HEK293T (cell line): ENCODE measurements at places on chromosomes 12 and 14.

- DNase-seq, result no peak
Measured at GRCh38 chr14:104895786-104896661, 28.7 kb upstream of the PLD4 start.

DNA sequence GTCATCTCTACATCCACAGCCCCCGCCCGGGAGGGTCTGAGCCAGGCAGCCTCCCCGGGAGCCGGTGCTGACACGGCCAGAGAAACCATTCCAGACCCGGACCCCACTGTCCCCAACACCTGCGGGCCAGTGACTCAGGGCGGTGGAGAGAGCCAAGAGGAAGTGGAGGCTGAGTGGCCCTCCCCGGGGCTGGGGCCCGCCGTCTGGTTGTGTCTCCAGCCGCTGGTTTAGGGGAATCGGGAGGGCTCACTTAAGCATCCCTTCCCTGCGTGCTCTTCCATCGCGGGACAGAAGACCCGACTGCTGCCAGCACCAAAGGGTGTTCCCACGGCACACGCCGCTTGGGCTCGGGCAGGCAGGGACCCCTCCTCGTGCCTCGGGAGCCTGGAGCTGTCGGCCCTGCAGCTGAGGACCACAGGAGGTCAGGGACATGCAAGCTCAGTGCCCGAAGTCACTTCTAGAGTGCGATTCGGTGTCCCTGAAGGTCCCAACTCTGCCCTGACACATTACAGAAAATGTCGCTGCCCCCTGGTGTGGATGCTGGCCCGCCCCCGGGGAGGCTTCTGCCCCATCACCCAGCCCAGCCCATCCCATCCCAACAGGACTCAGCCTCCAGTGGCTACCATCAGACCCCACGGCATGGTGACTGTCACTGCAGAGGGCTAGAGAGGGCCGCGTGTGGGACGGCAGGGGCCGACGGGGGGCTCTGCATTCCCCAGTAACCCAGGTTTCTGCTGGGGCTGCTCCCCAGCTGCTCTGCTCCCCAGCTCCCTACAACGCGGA lies 50.8 kb downstream of the GALNT9 start:
- DNase-seq, result no peak

- no peak for DNase-seq
Measured at GRCh38 chr12:98465950-98466602, 49.3 kb upstream of the TMPO start.

DNA sequence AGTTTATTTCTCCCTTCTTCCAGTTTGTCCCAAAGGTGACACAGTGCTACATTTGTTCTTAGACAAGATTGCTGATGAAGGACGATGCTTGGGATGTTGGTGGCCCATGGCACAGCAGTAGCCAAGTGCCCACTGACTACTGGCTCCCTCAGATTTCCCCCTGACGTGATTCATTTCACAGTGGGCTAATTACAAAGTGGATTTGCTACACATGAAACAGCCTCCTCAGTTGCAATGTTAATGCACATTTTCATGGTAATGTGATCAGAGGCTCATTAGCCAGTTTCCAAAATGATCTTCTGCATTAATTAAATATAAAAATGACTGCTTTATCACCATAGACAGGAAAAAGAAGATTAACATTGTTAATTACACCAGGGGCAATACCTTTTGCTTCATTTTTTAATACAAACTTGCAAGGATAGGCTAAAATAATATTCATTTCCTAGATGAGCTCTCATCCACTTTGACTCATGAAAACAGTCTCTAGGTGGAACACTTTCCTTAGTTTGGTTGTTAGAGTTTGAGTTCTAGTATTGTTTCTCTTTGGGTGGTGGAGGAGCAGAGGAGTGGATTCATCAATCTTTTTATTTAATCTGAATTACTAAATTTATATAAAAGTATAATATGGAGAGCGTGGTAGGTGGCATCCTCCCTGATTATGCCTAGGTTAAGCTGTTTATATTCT lies 250.9 kb downstream of the PDZRN4 start:
- no peak for DNase-seq

DNA sequence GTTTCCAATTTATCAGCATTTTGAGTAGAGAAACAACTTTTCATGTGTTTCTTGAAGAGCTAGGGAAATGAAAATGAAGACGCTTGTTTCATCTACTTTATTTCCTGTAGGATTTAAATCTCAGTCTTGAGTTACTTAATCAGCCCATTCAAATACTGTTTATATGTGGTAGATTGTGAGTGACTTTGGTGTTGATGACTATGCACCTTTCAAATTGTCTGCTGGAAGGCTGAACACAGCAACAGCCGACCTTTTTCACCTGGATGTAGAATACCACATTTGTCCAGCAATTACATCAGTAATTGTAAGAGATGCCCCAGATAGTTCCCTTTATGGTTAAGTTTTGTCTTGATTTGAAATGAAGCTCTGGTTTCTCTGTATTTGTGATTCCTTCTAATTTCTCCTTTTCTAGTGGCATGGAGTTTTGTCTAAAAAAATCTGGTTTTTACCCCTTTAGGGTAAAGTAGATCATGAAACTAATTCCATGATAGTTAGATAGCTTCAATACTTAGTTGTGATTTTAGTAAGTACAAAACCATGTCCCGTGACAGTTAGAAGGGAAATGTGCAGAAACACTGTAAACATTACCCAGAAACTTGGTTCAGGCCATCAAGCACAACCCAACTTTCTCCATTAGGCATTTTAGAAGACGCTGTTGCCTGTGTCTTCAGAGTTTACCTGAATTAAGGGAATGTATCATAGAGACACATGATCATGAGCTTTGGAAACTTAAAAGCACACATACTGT lies 165.0 kb downstream of the SRGAP1 start:
- no peak for DNase-seq

DNA sequence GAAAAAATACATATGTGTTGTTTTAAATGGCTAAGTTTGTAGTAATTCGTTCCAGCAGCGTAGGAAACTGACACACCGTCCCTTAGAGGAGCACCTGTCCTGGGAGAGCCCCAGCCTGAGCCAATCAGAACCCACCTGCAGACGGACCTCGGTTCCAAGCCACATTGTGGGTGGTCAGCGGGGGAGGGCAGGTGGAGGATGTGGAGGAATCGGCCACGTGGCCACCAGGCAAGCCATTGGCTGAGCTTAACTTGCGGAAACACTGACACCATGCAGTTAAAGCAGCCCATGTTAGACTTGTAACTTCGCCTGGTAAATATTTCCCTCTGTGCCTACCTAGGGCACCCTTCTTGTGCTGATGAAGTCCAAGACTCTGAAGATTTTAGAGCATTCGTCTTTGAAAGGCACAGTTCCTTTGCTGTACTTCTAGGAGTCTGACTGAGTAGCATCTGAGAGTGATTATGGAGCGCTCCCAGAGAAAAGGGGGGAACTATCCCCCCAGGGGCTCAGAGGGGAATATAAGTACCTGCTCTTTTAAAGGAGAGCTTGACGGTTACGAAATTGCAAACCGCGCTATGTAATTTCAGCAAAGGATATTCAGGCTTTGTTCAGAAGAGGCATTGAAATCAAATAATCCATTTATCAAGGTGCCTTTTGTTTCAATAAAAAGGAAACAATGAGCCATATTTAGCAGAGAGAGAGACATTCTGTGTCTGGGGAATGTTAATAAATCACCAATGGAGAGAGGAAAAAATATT lies 135.7 kb downstream of the TMEM132C start:
- no peak for DNase-seq

GRCh38 chr14:78363008-78363407 lies 192.8 kb downstream of the NRXN3 start:
- no peak for DNase-seq

DNA sequence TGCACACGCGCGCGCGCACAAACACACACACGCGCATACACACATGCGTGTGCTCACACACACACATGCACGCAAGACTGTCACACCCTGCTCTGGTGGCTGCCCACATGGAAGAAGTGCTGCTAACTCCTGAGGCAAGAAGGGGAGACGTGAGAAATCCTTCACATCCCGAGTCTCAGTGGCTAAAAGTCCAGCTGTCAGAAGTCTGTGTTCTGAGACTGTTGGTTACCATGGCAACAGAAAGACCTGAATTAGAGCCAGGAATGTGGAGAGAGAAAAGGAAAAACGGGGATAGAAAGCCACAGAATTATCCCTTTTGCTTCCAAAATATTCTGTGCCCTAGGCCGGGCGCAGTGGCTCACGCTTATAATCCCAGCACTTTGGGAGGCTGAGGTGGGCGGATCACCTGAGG lies 71.2 kb downstream of the PPFIBP1 start:
- DNase-seq, result no peak

DNA sequence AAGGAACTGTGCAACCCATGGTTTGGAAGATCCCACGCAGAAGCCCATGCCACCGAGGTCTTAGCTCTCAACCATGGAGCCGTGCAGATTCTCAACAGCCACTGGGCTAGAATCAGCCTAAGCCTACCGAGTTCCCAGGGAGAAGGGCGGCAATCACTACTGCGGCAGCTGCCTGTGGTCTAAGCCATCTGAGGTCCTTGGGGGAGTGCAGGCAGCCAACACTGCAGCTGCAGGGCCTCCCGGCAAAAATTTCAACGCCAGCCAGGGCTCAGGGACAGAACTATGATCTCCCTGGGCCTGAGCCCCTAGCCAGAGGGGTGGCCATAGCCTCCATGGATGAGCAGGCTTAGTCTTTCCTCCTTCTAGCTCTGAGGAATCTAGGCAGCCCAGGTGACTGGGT lies 156.8 kb upstream of the CLEC14A start:
- DNase-seq, result no peak

DNA sequence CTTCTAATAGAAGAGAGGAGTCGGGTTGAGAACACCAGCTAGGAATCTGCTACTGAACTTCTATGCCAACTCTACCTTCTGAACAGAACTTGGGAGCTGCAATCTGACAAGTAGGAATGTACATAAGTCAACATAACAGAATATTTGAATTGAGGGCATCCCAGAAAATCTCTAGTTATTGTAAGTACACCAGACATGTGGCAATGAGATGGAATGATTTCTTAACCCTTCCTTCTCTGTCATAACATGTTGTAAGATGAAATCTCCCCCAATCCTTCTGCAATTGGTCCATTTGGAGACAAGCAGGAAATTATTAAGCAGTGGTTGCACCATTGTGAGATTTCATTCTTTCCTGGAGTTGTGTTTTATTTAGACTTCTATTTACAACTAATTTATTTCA lies 68.7 kb upstream of the TMPO start:
- DNase-seq, result no peak

- no peak for DNase-seq
Measured at GRCh38 chr12:88243982-88244381, 101.9 kb downstream of the TMTC3 start.

GRCh38 chr12:11765817-11766794 lies 116.6 kb downstream of the ETV6 start:
- no peak for DNase-seq

DNA sequence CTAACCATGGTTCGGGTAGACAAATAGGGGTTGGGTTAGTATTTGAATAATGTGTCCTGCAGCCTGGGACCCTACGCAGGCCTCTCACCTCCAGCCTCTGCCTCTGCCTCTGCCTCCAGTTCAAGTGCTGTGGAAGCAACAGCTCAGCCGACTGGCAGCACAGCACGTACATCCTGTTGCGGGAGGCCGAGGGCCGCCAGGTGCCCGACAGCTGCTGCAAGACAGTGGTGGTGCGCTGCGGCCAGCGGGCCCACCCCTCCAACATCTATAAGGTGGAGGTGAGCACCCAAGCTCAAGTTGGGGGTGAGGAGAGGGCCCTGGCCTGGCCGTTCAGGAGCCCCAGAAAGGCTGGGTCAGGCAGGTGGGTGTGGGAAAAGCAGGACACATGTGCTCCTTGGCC lies 55.9 kb downstream of the TSPAN11 start:
- no peak for DNase-seq

GRCh38 chr12:16613199-16613598 lies 7.2 kb upstream of the LMO3 start:
- no peak for DNase-seq

- DNase-seq, result peak; percentile 52
Measured at GRCh38 chr14:91284146-91284790, 39.8 kb upstream of the GPR68 start.

GRCh38 chr14:82604819-82605218 lies 1071.2 kb upstream of the SEL1L start:
- no peak for DNase-seq

DNA sequence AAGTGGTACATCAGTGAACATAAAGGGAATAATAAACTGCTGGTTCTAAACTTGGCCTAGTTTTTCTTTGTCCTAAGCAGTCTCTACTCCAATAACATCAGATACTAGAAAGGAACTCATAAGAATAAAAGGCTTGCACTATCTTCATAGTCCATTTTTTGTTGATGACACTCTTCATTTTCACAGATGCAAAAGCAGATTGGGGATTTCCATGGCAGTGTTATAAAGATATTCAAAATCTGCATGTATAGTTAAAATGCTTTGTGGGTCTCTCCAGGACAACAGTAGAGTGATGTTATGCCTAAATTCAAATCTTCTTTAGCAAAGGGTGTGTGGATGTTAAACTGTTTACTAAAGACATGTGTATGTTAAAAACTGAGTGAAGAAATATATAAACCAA lies 745.8 kb downstream of the TRHDE start:
- DNase-seq, result no peak

DNA sequence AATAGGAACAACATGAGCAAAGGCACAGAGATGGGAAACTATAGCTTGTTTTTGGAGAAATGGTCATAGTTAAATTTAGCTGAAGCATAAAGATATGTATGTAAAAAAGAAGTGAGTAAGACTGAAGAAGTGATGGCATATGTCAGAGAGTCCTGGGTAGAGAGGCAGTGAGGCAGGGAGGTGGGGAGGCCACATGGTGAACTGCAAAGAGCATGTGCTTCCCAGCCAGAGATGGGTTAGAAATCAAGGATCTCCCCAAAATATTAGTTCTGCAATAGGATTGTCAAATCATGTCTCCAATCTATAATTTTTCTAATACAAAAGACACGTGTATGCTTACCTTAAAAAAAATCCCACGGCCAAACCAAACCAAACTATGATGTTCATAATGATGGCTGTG lies 82.1 kb upstream of the STXBP6 start:
- no peak for DNase-seq

DNA sequence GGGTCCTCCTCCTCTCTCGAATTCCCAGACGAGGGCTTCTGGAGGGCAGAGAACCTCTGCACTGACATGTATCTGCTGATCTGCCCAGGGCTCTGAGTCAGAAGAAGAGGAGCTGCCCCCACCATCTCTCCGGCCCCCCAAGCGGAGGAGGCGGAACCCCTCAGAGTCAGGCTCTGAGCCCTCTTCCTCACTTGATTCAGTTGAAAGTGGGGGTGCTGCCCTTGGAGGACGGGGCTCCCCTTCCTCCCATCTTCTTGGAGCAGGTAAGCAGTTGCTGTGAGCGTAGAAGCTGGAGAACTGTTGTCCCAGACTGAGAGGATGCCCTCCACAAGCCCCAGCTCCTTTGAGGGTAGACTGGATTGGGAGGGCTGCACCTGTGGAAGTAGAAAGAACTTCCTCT lies 19.8 kb downstream of the PRPF40B start:
- DNase-seq, result no peak
